ENCODE measurements at places on chromosomes 4 and X.

GRCh38 chrX:72492499-72492898, 80.1 kb downstream of the HDAC8 start:
- no peak for DNase-seq

DNA sequence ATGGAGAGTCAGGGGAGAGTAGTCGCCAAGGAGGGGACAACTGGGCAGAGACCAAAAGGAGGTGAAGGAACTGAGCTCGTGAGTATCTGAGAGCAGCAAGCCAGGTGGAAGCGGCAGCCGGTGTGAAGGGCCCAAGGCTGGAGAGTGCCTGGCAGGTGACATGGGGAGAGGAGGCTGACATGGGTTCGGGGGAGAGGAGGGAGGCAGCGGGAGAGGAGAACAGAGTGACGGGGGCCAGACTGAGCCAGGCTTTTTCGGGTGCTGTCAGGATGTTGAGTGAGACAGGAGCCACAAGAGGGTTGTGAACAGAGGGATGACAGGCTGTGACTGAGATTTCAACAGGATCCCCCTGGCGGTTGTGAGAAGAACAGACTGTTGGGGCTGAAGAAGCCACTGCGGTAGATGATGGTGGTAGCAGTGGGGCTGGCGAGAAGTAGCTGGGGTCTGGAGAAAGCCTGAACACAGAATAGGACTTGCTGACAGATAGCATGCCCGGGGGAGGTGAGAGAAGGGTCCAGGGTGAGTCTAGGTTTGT, 5.7 kb downstream of the ELK1 start:
- DNase-seq, result no peak

DNA sequence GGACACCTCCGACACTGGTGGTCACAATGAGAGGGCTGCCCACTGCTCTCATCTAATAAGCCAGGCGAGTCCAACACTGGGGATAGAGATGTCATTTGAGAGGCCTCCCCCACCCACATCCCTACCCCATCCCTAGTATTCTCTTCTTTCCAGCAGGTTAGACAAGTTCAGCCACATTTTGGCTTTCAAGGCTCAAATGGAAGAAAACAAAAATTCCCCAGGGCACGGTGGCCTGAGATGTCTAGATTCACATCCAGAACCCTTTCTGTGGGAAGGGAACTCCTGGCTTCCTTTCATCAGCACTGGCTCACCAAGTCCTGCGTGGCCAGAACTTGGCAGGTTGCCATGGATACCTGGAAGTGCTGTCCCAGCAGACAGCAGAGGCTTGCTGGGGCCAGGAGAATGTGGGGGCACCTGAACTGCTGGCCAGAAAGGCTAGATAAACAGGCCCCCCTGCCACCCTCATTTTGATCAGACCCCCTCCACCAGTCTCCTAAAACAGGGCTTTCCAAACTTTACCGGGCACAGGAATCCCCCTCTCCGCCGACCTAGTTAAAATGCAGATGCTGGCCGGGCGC, 1.3 kb upstream of the NYX start:
- no peak for DNase-seq

DNA sequence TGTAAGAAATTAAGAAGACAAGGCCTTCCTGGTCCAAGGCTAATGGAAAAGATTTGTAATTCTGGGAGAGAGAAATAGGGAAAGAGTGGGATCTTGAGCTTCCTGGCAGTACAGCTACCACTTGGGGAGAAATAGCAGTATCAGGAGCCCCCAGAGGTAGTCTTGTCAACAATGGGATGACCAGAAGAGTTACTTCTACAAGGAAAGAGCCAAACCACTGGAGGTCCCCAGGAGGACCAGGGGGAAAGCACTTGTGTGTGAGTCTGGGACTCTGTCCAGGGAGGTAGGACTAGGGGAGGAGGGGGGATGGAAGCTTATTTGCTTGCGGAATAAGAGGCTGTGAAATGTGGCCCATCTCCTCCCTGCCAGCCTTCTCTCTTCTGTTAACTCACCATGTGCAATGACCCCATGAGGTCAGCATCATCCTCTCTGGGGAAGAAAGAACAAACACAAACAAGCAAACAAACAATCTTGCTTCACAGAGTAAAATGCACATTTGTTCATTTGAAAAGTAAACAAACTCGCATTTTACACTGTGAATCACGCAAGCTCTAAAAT, 160.1 kb downstream of the STK32B start:
- DNase-seq, result no peak

DNA sequence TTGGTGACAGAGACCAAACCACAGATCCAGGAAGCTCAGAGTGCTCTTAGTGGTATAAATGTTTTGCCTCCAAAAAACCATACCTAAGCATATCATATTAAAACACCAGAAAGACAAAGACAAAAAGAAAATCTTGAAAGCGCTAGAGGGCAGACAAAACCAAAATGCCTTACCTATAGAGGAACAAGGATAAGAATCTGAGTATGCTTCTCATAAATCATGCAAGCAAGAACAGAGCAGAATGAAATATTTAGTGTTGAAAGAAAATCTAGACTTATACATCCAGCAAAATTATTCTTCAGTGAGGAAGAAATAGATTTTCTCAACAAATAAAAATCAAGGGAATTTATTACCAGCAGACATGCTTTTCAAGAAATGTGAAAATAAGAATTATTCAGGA, 941.0 kb upstream of the INTU start:
- no peak for DNase-seq

DNA sequence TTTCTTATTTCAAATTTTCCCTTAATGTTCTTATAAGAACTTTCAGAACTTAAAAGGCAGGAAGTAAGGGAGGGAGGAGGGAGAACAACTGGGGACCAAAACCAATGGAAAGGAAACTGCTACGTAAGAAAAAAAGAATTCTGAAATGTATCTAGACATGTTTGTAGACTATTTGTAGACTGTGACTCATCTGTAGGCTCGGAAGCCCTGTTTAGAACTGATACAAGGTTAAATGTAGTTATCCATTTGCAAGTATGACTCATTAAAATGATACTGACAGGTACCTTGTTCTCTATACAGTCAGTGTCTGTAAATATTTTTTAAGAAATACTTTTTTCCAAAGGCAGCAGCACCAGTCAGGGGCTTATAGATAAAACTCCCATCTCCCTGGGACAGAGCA, 202.0 kb downstream of the DHX15 start:
- no peak for DNase-seq

- DNase-seq, result no peak
Measured at GRCh38 chrX:48626401-48627298, 29.4 kb downstream of the WDR13 start.

- DNase-seq, result no peak
Measured at GRCh38 chrX:78384486-78384885, 57.1 kb upstream of the CYSLTR1 start.

DNA sequence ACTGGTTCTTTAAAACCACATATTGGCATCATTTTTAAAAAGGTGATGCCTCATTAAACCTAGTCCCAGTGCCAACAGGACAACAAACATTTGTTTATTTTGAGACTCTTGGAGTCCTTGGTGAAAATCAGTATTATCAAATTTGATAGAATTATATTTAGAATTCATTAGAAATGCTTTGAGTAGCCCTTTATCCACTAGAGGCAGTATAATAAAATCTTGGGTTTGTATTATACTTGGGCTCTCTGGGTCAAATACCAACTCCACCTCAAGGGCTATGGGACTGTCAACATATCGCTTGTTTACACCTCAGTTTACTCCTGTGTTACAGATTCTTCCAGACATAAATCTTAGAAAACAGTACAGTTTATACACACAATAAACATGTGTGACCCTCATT, 335.7 kb upstream of the FSTL5 start:
- no peak for DNase-seq

DNA sequence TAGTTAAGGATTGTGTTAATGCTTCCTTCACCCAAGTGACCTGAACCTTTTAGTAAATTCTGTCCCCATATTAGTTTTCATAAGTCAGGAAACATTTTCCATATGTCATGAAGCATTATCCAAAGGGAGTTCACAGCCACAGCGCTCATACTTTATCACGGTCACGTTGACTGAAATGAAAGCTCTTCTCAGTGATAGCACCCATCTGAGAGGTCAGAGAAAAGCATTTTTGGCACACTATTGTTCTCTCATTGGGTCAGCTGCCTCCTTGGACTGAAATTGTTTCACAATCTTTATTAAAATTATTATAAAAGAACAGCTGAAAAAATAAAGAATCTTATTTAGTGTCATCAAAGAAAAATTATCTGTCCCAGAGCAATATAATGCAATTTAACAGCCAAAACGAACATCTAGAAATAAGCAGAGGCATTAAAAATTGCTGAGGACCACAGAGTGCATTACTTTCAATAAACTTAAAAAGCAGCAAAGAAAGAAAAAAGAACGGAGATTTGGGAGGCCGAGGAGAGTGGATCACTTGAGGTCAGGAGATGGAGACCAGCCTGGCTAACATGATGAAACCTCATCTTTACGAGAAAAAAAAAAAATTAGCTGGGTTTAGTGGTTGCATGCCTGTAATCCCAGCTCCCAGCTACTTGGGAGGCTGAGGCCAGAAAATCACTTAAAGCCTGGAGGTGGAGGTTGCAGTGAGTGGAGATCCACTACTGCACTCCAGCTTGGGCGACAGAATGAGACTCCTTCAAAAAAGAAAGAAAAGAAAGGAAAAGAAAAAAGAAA, 680.8 kb upstream of the FAM241A start:
- DNase-seq, result no peak

DNA sequence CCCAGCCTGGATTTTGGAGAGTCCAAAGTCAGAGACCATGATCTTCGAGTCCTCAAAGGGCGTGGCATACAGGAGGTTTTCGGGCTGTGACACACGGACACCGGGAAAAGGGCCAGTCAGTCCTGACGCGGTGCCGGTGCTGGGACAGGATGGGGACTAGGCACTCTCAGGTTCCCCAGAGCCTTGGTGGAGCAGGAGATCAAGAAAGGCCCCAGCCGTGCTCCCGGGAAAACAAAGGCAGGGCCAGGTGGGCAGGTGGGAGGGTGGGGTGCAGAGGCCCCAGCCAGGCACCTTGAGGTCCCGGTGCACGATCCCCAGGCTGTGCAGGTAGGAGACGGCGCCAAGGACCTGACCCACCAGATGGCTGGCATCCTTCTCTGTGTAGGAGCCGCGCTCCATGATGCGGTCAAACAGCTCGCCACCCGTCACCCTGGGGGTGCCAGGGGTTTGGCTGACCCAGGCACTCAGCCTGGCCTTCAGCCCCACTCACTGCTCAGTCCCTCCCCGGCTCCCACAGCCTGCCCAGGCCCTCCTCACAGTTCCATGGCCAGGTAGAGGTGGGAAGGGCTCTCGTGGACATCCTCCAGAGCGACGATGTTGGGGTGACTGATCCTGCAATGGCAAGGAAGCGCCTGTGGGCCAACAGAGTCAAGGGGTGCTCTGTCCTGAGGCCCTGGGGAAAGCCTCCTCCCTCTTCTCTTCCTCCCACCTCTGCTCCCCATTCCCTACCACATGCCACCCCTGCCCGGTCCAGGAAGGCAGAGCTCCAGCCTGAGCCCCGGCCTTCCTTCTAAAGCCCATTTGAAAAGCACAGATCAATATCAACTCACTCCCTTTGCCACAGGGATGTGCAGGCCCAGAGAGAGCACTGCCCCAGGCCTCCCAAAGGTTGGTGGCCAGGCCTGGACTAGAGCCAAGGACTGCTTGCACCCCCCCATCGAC, 1.8 kb downstream of the PNCK start:
- no peak for DNase-seq

GRCh38 chrX:120426599-120426998, 42.5 kb downstream of the LAMP2 start:
- DNase-seq, result no peak

GRCh38 chrX:19599253-19599652, 83.9 kb upstream of the MAP3K15 start:
- DNase-seq, result no peak

- DNase-seq, result no peak
Measured at GRCh38 chr4:19130866-19131265, 1109.3 kb upstream of the LCORL start.

- DNase-seq, result no peak
Measured at GRCh38 chr4:63566658-63567057, 842.6 kb downstream of the TECRL start.

GRCh38 chr4:81453024-81453423, 18.7 kb downstream of the RASGEF1B start:
- DNase-seq, result no peak

GRCh38 chrX:147468600-147468999, 443.1 kb upstream of the FMR1 start:
- no peak for DNase-seq

GRCh38 chrX:12965131-12965940, 9.6 kb upstream of the TMSB4X start:
- DNase-seq, result no peak

- no peak for DNase-seq
Measured at GRCh38 chr4:123741906-123742305, 345.3 kb downstream of the SPRY1 start.

DNA sequence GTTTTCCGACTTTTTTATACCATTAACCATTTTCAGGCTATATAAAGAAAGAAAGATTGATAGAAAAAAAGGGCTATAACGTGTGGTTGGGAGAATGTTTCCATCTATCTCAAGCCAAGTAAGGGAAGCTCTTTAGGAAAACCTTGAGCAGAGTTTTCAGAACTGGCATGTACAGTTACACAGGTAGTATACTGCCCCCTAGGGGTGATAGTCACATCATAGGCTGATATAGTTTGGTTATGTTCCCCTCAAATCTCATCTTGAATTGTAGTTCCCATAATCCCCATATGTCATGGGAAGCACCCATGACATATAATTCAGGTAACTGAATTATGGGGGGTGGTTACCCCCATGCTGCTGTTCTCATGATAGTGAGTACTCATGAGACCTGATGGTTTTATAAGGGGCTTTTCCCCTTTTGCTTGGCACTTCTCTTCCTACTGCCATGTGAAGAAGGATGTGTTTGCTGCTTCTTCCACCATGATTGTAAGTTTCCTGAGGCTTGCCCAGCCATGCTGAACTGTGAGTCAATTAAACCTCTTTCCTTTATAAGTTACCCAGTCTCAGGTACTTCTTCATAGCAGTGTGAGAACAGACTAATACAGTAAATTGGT, 186.8 kb downstream of the TMA16 start:
- DNase-seq, result peak; percentile 7

GRCh38 chrX:112784692-112785091, 55.9 kb downstream of the AMOT start:
- no peak for DNase-seq

DNA sequence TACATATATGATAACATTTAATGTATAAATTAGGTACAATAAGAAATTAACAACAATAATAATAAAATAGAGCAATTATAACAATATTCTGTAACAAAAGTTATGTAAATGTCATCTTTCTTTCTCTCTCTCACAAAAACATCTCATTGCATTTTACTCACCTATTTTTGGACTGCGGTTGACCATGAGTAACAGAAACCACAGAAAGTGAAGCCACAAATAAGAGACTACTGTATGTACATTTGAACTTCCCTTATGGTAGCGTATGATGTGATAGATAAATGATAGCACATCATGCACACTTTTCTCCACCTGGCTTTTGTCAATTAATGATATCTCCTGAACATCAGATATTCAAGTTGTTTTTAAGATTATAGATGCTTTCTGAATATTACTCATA, 80.5 kb downstream of the HNRNPD start:
- no peak for DNase-seq

- no peak for DNase-seq
Measured at GRCh38 chrX:75648803-75649588, 126.2 kb upstream of the ZDHHC15 start.

Data from stimulated activated CD4-positive, alpha-beta T cell treated with anti-CD3 and anti-CD28 coated beads, Interleukin-1b, Interleukin-23, amount 100 ng/mL, for 1 hour (primary cell).